Left colon (tissue), 2 donors: ENCODE measurements at places on chromosomes 11 and 22. TPM values are rescaled to one million over a fixed set of nuclear protein-coding genes. Genes with fewer than 3 reads are reported as not detected.

The LRRC55 gene
- total RNA-seq = 0.09 TPM

The PHETA2 gene
- 12.9 TPM for total RNA-seq

The FGF19 gene
- total RNA-seq = not detected

The TNNI2 gene
- total RNA-seq = 0.92 TPM

The IGHMBP2 gene
- 20.8 TPM for total RNA-seq

The C11orf98 gene
- 53.9 TPM for total RNA-seq

The RFPL1 gene
- not detected for total RNA-seq

The ILK gene
- total RNA-seq = 149 TPM

The SLC1A2 gene
- total RNA-seq = 0.50 TPM

The FGF3 gene
- not detected for total RNA-seq

The PGA3 gene
- total RNA-seq = not detected

The IGLL5 gene
- total RNA-seq = 5.5 TPM

The C11orf91 gene
- not detected for total RNA-seq

The SWAP70 gene
- total RNA-seq = 15.7 TPM

The OR51B5 gene
- not detected for total RNA-seq

The DLG2 gene
- 3.2 TPM for total RNA-seq

The ACR gene
- total RNA-seq = 0.89 TPM

The VWA5A gene
- 48.8 TPM for total RNA-seq

The DEFB131B gene
- total RNA-seq = not detected

The OR6T1 gene
- total RNA-seq = not detected

The SLC22A12 gene
- not detected for total RNA-seq

The APOBEC3C gene
- total RNA-seq = 19.9 TPM

The BCO2 gene
- 3.4 TPM for total RNA-seq

The ZNF214 gene
- 2.0 TPM for total RNA-seq

The MOGAT2 gene
- 169 TPM for total RNA-seq

The ALDH3B1 gene
- 21.3 TPM for total RNA-seq

The AP1B1 gene
- 100 TPM for total RNA-seq

The CTTN gene
- 312 TPM for total RNA-seq

The PKP3 gene
- 168 TPM for total RNA-seq

The MMP27 gene
- 0.47 TPM for total RNA-seq

The MAPK12 gene
- 3.1 TPM for total RNA-seq

The ARHGEF17 gene
- total RNA-seq = 14.4 TPM

The OR51I1 gene
- not detected for total RNA-seq

The SUSD2 gene
- 2.7 TPM for total RNA-seq

The UQCC3 gene
- 13.2 TPM for total RNA-seq

The OSM gene
- total RNA-seq = not detected

The TIGD3 gene
- 0.61 TPM for total RNA-seq

The CHCHD10 gene
- total RNA-seq = 538 TPM

The UVRAG gene
- 22.4 TPM for total RNA-seq

The CHST1 gene
- 0.40 TPM for total RNA-seq

The IGSF9B gene
- 4.4 TPM for total RNA-seq

The CARD18 gene
- total RNA-seq = not detected

The TMEM151A gene
- 0.14 TPM for total RNA-seq

The BTG4 gene
- total RNA-seq = not detected

The CHRM4 gene
- 3.1 TPM for total RNA-seq

The OR56A1 gene
- 0.03 TPM for total RNA-seq

The CASP5 gene
- total RNA-seq = 31.1 TPM

The OR2AG2 gene
- 0.11 TPM for total RNA-seq

The DDIAS gene
- total RNA-seq = 2.5 TPM

The OVCH2 gene
- total RNA-seq = not detected

The OVOL1 gene
- 29.5 TPM for total RNA-seq

The SLC37A2 gene
- 25.8 TPM for total RNA-seq

The SLC22A25 gene
- total RNA-seq = not detected

The SCT gene
- 2.7 TPM for total RNA-seq

The PHF21A gene
- total RNA-seq = 19.9 TPM

The FAM180B gene
- total RNA-seq = 0.42 TPM

The VPS11 gene
- 24.1 TPM for total RNA-seq

The NADSYN1 gene
- 140 TPM for total RNA-seq
